ENCODE measurements at places on chromosomes 7 and 10. TPM values are rescaled to one million over a fixed set of nuclear protein-coding genes. Genes with fewer than 3 reads are reported as not detected.

- no peak for DNase-seq
Measured at GRCh38 chr7:21041666-21042065, 255.0 kb upstream of the SP8 start.

DNA sequence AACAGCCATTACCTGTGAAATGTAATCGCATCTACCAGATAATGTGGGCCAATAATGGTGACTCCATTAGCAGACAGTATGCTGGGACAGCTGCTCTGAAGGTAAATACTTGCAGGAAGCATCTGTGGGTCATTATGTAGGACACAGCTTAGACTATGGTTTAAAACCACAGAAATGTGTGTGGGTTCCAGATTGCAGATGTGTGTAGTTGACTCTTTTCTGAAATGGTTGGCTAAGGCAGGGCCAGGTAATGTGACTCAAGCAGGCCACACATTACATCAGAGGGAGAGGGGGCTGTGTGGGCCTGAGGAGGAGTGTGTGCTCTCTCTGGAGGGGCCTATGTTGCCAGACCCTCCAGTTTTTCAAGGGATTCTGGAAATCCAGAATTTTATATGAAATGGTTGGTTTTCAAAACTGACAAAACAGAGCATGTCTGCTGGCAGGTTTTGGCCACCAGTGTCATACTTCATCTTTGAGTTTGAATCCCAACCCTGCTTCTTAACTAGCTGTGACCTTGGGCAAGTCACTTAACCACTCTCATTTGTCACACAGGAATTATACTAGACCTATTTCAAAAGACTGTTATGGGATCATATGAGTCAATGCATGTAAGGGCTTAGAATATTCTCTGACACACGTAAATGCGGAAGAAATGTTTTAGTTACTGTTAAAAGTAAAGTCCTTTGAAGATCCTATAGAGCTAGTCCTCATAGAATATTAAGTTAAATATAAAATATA is 64.5 kb downstream of the MCMBP start:
- DNase-seq: no peak

Gene SUN1
- total RNA-seq: 149 TPM

GRCh38 chr7:30471205-30471604 is 7.4 kb downstream of the NOD1 start:
- DNase-seq: no peak

DNA sequence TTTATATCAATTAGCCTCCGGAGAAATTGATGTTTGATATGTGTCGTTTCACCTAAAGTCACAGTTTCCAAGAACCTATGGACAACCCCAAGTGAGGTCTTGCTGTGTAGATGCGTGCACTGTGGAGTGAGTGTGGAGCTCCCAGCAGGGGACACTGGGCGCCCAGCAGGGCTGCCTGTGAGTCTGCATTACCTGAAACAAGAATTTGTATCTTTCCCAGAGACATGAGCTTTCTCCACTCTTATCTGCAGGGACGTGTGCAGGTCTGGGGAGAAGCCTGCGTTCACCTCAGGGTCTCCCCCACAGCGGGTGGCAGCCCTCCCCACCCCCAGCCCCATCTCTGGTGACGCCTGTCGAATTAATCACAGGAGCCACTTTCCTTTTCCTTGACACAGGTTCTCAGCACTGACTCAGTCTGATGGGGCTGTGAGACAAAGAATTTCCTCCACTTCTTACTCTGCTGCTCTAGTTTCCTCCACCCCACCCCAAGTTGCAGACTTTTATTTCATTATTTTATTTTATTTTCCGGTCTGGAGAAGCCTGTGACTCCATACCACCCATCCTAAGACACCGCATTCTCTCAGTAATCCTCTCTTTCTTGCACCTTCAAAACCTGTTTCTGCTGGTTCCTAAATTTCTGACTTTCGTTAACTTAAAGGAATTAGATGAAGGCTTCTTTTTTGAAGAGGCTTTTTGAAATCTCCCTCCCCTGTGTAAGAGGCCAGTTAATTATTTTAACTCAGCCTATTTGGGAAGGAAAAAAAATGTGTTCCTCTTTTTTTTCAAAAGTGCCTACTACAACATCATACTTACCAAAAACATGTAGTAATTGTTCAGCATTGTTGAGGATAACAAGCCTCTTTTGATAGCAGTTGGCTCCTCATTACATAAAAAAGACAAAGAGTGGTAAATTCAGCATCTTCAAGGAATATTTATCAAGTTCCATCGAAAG is 17.0 kb upstream of the INSIG1 start:
- DNase-seq: no peak

- no peak for DNase-seq
Measured at GRCh38 chr10:3699916-3700315, 85.1 kb downstream of the KLF6 start.

DNA sequence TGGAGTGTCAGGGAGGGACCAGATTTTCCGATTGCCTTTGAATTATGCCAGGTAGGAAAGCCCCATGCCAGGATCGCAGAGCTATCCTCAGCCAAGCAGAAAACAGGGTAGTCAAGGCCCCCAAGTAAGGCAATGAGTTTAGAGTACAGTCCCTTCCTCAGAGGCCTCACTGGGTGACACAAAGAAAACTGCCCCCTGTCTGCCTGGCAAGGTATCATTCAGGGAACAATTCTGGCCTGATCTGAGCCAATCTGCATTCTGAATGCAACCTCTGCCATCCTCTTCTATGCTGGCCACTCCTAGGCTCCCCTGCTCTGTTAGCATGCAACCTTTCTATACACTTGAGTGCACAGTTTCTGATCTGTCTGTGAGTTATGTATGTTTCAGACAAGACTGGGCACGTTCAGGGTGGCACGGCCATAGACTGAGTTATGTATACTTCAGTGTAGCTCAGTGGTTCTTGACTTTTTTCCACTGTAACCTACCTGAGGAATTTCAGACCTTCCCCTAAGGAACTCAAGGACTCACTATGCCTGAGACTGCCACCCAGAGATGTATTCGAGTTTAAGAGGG is 336.8 kb downstream of the PLXNA4 start:
- DNase-seq: no peak

Gene FAM25A
- not detected for total RNA-seq

DNA sequence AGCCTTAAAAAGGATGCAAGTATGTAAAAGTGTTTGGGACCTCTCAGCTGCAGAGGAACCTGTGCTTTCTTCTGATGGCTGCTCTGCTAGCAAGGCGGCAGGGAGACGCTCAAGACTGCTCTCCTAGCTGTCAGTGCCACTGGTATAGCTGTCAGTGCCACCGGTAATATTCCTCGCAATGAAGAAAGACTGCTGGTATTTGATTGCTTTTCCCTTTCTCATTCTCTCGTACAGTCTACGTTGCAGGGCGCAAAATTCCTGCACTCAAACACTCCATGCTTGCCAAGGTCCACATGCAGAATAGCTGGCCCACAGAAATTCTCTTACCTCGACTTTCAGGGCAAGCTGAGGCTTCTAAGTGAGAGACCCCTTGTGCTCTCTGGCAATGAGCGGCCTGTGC is 432.6 kb upstream of the KLF6 start:
- no peak for DNase-seq

DNA sequence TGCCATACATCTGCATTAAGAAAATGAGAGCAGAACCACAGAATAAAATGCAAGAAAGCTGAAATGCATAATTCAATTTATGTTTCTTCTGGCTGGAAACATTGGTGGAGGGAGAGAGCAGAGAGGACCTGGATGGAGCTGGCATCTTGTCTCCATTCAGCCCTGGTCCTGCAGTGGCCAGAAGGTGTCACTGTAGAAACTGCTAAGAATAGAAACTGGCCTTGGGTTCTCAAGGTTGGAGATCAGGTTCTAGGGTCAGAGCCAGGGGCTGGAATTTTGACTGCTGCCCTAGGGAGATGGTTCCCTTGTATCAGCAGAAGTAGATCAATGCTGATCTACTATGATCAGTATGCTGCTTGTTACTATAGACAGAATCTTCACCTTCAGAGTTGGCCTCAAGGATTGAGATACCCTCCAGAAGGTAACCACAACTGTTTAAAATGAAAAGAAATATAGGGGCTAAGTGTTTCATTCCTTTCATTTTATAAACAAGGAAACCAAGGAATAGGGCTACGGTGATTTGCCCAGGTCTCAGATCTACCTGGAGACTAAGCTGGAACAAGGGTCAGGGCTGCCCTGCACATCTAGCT is 13.1 kb downstream of the TAS2R41 start:
- no peak for DNase-seq

Gene CD36
- 27.4 TPM for total RNA-seq

Gene ALOX5
- total RNA-seq: 9.3 TPM

GRCh38 chr10:112732277-112732921 is 217.6 kb upstream of the TCF7L2 start:
- no peak for DNase-seq

Gene DMTF1
- 48.8 TPM for total RNA-seq

GRCh38 chr7:139169816-139170215 is 60.3 kb upstream of the ZC3HAV1 start:
- DNase-seq: no peak

GRCh38 chr10:16381083-16381482 is 55.7 kb upstream of the PTER start:
- DNase-seq: no peak

Gene FEZF1
- not detected for total RNA-seq

Gene NKX1-2
- total RNA-seq: not detected

DNA sequence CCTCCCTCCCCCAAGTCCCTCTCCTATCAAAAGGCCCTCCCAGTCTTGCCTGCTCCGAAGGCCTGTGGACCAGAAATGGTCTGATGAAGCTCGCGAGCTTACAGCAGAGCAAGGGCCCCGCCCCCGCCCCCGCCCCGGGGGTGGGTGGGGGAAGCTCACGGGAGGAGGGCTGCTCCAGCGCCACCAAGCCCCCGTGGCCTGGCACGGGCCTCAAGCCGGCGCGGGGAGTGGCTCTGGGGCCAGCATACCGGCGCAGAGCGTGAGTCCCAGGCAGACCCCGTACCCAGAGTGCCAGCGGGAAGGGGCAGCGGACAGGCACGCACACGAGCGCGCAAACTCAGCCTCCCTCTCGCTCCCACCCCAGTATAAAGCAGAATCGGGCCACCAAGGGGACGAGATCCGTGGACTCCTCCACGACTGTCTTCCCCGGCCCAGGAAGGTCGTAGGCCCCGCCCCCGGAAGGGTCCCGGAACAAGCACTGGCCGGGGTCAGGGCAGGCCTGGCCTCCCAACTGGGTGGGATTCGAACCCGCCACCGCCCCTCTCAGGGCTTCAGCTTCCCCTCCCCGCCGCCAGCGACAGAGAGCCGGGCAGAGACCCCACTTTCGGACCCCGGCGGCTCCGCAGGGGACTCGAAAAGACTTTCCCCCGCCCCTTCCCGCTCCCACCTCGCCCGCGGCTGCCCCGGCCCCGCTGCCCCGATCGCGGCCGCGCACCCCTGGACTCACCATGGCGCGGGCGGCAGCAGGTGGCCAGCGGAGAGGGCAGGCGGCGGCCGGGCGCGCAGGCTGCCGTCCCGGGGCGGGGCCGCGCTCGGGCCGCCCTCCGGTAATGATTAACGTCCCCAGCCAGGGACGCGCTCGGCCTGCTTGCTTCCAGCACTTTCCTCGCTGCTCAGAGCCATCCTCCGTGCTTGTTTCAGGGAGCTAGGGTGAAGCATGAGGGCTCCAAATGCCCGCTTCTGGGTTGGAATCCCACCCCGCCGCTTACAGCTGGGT is at the start of gene PCBD1:
Gene PCBD1 (minus strand): TSS at position 762 of the 997 bp plus-strand sequence. CDS start 32 bp downstream, at position 730.
- DNase-seq: peak; percentile 85

Gene ELMO1
- total RNA-seq: 5.6 TPM

DNA sequence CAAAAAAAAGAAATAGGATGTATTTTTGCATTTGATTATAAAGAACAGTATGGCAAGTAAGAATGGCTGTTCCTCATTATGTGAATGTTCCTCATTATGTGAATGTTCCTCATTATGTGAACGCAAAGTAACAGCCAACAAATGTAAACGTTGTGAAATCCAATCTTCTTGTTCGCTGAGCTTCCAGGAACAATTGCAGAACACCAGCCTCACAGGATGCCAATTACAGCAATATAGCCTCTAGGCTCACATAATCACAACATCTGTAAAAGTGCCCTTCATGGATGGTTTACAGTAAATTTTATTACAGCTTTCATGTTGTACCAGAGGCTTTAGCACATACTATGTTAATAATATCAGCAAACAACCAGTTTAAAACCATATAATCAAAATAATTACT is 71.6 kb downstream of the THSD7A start:
- no peak for DNase-seq

- DNase-seq: peak; percentile 82
Measured at GRCh38 chr10:72297281-72297804, 23.6 kb downstream of the DDIT4 start.

GRCh38 chr7:26195867-26196657 is 4.5 kb downstream of the HNRNPA2B1 start:
- no peak for DNase-seq

Gene C10orf53
- not detected for total RNA-seq

Gene AOAH
- 31.6 TPM for total RNA-seq

DNA sequence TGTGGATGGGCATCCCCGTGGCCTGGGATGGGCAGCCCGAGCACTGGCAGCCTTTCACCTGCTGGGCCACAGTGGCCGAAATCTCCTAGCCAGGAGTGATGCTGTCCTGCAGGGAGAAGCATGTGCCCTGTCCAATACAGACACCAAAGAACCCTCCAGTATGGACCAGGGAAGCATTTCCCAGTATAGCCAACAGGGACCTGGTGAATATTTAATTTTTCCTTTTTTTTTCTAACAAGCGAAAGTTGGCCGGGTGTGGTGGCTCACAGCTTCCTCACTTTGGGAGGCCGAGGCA is 11.0 kb downstream of the IMPDH1 start:
- no peak for DNase-seq

GRCh38 chr7:108109221-108109908 is 20.8 kb downstream of the LAMB4 start:
- DNase-seq: no peak

DNA sequence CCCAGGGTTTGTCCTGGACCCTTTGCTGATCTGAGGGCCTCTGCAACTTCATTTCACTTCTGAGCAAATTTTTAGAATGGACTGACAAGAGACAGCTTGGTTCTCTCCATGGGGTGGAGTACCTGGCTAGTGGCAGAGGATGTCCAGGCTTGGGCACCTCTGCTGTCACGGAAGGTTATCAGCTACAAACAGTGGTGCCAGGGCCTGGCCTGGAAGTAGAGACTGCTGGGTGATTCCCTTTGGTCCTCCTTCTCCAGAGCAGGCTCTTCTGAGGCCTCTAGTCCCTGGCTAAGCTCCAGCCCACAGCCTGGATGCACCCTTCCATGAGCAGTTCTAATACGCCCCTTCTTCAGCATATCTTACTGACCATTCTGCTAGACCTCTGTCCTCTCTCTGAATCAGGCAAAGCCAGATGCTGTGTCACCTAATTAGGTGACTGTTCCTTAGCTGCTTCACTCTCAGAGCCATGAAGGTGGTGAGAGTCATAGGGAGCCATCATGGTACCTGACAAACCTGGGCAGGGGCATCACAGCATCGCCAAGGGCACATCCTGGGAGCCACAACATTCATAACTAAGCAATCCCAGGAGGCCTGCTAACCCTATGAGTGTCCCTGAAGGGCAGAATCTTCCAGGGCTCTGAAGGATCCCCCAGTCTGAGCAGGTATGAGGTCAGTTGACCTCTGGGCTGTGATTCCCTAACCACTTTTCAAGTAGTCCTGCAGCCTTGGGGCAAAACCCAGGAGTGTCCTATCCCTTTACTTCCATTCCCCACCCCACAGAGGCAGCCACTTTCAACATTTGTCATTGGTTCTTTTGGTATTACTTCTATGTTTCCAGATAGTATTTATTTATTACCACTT is 4.0 kb downstream of the ARHGAP22 start:
- no peak for DNase-seq
